Posterior cingulate gyrus (tissue), 11 donors: ENCODE measurements at places on chromosomes 13 and 19.

- no peak for DNase-seq
These were observed 3.6 kb upstream of the PLK5 start for GRCh38 chr19:1520203-1520780.

GRCh38 chr19:15448778-15449619 lies 757 bp downstream of the WIZ start:
- DNase-seq = no peak

- no peak for DNase-seq
These were observed 16.0 kb downstream of the CAMSAP3 start for GRCh38 chr19:7611541-7612279.

DNA sequence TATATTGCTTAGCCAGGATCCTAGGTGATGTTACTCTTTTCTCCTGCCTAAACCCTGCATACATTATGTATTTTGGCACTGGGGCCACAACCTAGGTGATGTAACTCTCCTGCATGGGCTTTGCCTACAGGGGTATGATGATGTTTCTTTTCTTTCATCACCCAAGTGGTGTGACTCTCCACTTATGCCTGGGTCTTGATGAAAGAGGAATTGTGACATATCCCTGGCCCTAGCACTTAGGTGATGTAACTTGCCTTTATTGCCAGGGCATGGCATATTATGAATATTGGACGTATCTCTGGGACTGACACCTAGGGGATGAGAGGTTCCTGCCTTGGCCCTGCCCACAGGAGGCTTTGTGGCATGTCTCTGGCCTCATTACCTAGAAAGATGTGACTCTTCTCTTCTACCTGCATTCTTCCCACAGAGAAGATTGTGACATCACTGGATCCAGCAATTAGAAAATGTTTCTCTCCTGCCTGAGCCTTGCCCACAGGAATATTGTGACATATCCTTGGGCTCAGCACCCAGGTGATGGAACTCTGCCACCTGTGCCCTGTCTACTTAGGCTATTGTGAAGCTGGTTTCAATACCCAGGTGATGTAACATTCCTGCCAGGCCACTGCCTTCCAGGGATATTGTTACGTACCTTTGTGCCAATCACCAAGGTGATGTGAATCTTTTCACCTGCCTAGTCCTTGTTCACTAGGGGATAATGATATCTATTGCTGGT lies 27.3 kb upstream of the ZNF254 start:
- no peak for DNase-seq

- peak; percentile 88 for DNase-seq
These were observed 138.2 kb downstream of the DCLK1 start for GRCh38 chr13:35992964-35993363.

DNA sequence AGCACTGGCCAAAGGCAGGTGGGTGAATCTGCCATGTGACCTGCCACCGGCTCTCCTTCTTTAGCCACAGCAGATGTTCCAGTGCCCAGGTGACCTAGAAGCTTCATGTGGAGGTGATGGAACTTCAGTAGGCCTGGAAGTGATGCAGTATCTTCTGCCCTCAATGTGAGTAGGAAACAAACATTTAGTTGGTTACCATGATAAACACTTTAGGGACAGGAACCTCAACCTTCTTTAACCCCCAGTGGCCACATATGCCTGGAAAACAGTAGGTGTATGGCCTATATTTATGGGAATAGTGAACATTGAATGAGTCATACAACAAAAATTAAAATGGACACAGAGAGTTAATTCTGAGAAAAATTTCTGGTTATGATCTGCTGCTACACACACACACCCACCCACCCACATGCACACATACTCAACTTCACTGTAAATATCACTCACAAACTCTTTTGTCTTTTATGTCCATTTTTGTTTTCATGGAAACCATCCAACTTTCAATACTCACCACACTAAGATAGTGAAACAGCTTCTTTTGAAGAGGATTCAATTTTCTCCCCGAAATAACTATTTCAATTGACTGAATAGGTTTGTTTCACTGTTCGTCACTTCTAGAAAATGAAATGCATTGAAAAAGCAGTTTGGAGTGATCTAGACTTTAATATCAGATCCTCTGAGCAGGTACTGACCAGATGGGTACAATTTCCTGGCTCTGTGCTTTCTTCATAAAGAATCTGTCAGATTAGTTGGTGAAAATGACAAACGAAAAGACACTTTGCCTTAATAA lies 97.3 kb downstream of the STARD13 start:
- no peak for DNase-seq

- no peak for DNase-seq
These were observed 14.0 kb downstream of the SCGB2B2 start for GRCh38 chr19:34662919-34663318.

- no peak for DNase-seq
These were observed 9.9 kb downstream of the GPR183 start for GRCh38 chr13:99297331-99297730.

GRCh38 chr19:18128044-18128443 lies 24.9 kb upstream of the PIK3R2 start:
- no peak for DNase-seq

GRCh38 chr13:32682130-32682529 lies 95.9 kb downstream of the PDS5B start:
- DNase-seq = no peak
